Astrocyte (in vitro differentiated cells and primary cell): ENCODE measurements at places on chromosomes 7 and 10. TPM values are rescaled to one million over a fixed set of nuclear protein-coding genes. Genes with fewer than 3 reads are reported as not detected.

The LIPM gene
- not detected in 2 replicates for total RNA-seq

The GLI3 gene
- 22.1 and 27.7 TPM in 2 replicates for total RNA-seq

The CLRN3 gene
- total RNA-seq = not detected in 2 replicates

The YWHAG gene
- total RNA-seq = 344 and 351 TPM in 2 replicates

The HTR7 gene
- total RNA-seq = 0.72 and 0.89 TPM in 2 replicates

DNA sequence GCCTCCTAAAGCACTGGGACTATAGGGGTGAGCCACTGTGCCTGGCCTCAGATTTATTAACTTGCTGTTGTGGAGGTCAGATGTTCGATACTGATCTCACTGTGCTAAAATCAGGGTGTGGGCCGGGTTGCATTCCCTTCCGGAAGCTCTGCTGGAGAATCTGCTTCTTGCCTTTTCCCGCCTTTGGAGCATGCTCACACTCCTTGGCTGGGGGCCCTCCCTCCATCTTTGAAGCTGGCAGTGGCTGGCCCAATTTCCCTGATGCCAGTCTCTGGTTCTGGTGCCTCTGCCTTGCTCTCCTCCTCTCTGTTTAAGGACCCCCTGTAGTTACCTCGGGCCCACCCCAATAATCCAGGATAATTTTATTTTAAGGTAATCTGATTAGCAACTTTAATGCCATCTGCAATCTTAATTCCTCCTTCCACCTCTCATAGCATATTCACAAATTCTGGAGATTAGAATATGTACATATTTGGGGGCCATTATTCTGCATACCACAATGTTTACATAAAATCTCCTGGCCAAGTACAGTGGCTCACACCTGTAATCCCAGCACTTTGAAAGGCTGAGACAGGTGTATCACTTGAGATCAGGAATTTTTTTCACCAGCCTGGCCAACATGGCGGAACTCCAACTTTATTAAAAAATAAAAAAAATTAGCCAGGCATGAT is 7.9 kb upstream of the PITRM1 start:
- H3K4me1 ChIP-seq = no peaks in the 10 kb centered on the region
- no peak overlapping the region for H3K4me3 ChIP-seq
- H3K27ac ChIP-seq = no peak overlapping the region
- H3K27me3 ChIP-seq = peaks cover 8% of the 10 kb centered on the region

DNA sequence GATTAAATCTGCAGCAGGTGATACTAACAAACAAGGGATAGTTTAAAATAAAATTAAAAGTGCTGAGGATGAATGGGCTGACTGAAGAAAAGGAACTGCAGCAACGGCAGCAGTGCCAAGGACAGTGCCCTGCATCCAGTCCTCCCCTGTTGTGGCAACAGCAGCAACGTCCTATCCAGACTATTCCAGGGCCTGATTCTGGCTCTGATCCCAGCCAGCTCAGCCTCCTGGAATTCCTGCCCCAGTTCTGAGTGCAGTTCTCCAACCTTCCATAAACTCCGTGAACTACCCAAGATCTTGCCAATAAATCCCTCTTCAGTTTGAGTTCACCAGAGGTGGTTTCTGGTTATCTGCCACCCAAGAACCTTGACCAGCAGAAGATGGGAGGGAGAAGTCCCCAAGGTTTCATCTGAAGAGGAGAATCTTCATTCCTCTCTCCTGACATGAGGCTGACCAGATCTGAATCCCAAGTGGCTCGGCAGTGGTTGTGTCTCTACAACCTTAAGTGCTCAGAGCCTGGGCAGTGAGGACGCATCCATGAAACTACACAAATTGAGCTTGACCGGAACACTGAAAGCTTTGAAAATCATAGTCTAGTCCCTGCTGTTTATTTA is 115.8 kb downstream of the SORBS1 start:
- peak; percentile 78 for DNase-seq
- H3K4me1 ChIP-seq = peaks cover 16% of the 10 kb centered on the region

DNA sequence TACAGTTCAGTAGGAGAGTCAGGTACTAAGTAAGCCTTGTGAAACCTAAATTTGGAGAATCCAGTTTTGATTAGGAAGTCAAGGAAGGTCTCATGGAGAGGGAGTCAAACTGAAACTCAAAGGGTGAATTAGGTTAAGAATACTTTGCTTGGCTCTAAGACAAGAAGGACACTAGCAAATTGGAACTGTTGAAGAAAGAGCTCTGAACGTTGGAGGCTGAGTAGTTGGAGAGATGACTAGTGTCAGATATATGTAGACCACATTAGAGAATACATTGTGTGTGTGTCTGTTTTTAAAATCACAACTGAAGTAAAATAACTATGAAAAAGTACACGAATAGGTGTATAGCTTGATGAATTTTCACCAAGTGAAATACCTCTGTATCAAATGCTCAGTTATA is 6.3 kb downstream of the VPS26A start:
- H3K4me1 ChIP-seq = peaks cover 3% of the 10 kb centered on the region
- no peak overlapping the region for H3K4me3 ChIP-seq
- H3K27me3 ChIP-seq = no peaks in the 10 kb centered on the region
- H3K36me3 ChIP-seq = peaks cover 4% of the 10 kb centered on the region
- peak; percentile 27 for DNase-seq
- H3K27ac ChIP-seq = no peak overlapping the region

GRCh38 chr7:117828825-117829224 is 44.4 kb downstream of the CTTNBP2 start:
- no peaks in the 10 kb centered on the region for H3K27me3 ChIP-seq
- H3K36me3 ChIP-seq = no peaks in the 10 kb centered on the region
- H3K4me1 ChIP-seq = peaks cover 29% of the 10 kb centered on the region
- H3K4me3 ChIP-seq = no peak overlapping the region
- DNase-seq = peak; percentile 37

GRCh38 chr7:49579408-49579807 is 194.0 kb upstream of the VWC2 start:
- H3K27me3 ChIP-seq = no peaks in the 10 kb centered on the region
- no peaks in the 10 kb centered on the region for H3K4me1 ChIP-seq
- DNase-seq = no peak

DNA sequence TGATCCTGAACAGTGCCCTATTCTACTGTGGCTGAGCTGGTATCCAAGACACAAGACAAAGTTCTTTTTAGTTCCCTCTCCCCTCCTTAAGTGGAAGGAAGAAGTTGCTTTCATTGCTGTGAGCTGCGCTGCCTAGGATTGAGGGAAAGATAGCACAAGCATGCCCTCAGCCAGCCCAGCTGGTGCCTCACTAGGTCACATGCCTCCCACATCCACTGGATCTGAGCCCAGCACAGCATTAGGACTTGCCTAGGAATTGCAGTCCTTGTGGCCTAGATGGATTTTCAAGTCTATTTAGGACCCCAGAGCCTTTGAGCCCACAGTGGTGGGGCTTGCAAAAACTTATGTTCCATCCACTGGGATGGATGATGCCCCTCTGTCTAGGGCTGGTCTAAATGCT is 214.2 kb downstream of the ZNF248 start:
- H3K27me3 ChIP-seq = no peaks in the 10 kb centered on the region
- no peaks in the 10 kb centered on the region for H3K36me3 ChIP-seq
- H3K4me3 ChIP-seq = no peak overlapping the region
- no peak for DNase-seq

- H3K4me3 ChIP-seq = no peak overlapping the region
- no peak for DNase-seq
- no peaks in the 10 kb centered on the region for H3K4me1 ChIP-seq
- H3K27me3 ChIP-seq = peaks cover 11% of the 10 kb centered on the region
- no peaks in the 10 kb centered on the region for H3K36me3 ChIP-seq
These were observed 25.2 kb downstream of the CDHR3 start for GRCh38 chr7:105988276-105988675.

- H3K4me3 ChIP-seq = no peak overlapping the region
- DNase-seq = no peak
- peaks cover 14% of the 10 kb centered on the region for H3K27me3 ChIP-seq
- no peak overlapping the region for H3K27ac ChIP-seq
- peaks cover 7% of the 10 kb centered on the region for H3K4me1 ChIP-seq
These were observed 95.2 kb upstream of the STK17A start for GRCh38 chr7:43487731-43488073.

DNA sequence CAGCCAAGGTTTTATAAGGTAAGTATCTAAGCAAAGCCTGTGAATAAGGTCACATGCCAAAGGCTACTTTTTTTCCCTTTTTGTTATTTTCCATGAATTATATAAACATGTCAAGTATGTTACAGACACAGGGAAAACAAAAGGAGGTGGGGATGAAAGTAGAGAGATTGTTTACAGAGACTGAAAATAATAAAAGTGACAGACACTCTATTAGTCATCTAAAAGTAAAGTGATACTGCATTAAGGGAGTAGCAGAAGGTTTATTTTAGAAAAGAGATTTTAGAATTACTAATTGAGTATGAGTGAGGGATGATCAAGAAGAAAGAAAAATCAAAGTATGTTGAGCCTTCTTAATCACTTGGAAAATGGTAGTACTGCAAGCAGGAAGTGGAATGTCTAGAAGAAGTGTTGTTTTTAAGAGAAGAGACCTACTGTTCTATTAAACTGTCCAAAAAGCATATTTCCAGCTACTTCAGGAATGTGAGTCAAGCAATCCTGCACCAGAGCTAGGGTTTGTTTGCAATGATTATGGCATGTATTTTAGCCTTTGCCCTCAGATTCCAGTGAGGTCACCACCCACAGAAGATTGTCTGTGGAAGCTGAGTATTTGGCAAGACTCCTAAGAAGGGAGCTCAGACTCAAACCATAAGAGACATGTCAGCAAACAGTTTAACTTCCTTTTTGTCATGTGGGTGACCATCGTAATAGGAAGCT is 177.9 kb upstream of the PLXDC2 start:
- H3K27me3 ChIP-seq = no peaks in the 10 kb centered on the region
- peak overlapping the region; percentile 37 for H3K4me3 ChIP-seq
- no peaks in the 10 kb centered on the region for H3K36me3 ChIP-seq
- DNase-seq = peak; percentile 93
